ENCODE measurements at places on chromosomes 12 and 14.

DNA sequence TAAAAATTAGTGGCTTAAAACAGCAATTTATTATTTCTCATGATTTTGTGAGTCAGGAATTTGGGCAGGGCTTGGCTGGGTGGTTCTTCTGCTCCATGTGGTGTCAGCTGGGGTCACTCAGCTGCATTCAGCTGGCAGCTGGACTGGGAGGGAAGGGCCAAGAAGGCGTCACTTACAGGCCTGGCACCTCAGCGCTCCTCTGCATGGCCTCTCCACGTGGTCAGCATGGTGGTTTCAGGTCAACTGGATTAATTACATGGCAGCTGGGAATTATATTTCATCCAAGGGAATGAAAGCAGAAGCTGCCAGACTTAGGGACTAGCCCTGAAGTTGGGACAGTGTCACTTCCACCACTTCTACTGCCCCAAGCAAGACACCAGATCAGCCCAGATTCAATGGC is 27.5 kb upstream of the IRF2BPL start:
- DNase-seq, result no peak

DNA sequence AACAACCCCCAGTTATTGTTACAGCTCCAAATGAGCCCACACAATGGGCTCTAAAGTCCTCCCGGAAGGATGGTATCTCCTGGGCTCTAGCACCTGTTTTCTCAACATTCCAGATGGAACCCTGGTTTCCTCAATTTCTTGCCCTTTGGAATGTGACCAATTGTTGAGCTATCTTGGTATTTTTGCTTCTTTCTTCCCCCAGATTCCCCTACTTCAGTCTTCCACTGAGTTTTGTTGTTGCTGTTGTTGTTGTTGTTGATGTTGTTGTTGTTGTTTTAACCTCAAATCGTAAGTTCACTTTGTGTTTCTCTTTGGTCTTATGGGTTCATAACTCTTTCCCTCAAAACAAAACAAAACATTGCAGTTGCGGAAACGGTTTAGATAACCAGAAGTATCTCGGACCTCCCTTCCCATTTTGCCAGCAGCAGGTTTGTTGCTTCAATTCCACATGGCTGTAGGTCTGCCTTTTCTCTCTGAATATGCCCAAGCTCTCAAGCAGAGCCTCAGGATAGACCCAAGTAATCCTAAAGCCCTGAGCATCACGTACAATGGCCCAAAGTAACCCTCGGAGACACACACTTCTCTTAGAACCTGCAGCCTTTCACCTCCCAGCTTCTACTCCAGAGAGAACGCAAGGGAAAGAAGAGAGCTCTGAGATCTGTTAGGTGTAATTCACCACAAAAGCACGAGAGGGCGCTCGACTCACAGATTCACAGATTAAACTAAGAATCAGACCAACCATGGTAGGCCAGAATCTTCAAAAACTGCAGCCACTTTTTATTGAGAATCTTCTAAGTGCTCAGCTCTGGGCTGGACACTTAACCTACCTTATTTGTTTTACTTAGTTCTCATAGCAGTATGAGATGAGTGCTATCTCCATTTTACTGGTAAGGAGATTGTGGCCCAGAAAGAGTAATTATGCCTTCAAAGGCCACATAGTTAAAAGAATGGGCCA is 1.0 kb upstream of the DDX23 start:
- DNase-seq, result peak; percentile 97

- DNase-seq, result no peak
These were observed 64.5 kb downstream of the CRADD start for GRCh38 chr12:93741659-93742109.

DNA sequence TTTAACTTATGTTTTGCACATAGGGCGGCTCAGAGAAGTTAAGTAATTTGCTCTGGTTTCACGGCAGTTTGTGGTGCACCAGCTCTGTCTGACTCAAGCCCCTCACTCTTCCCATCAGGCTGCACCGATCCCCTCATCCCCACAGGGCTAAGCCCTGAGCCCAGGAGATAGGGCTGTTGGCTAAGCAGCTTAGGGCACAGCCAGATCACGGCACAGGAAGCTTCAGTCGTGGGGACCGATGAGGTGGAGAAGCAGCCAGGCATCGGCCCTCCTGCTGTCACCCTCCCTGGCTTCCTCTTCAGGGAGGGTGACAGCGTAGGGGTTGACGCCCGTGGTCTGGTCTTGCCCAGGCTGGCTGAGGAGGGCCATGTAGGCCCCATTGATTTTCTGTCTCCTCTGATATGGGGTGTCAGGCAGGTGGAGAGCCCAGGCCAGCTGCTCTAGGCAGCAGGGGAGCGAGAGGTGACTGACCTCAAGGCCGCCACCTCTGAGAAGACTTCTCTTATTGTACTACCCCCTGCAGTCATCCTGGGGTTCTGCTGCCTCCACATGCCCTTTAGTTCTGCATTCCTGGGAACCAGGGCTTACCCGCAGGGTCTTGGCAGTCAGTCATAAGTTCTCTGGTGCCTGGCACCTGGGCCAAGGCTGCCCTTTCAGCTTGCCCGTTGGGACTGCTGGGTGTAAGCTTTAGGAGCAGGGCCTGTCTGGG is 166.4 kb downstream of the TSPAN9 start:
- no peak for DNase-seq

GRCh38 chr14:68842298-68842697 is 49.4 kb upstream of the ZFP36L1 start:
- DNase-seq, result no peak

GRCh38 chr12:88993651-88994050 is 358.6 kb downstream of the DUSP6 start:
- peak; percentile 77 for DNase-seq

- DNase-seq, result no peak
These were observed 38.9 kb downstream of the RASSF8 start for GRCh38 chr12:25997201-25997963.

GRCh38 chr12:779745-780734 is 27.7 kb downstream of the WNK1 start:
- no peak for DNase-seq

- no peak for DNase-seq
These were observed 250.1 kb upstream of the PWP1 start for GRCh38 chr12:107435520-107435919.

GRCh38 chr14:75578102-75578785 is at the start of gene FLVCR2:
TSS of gene FLVCR2 (plus strand) at chr14:75578620. CDS start at chr14:75578973, 353 bp downstream.
- peak; percentile 72 for DNase-seq

DNA sequence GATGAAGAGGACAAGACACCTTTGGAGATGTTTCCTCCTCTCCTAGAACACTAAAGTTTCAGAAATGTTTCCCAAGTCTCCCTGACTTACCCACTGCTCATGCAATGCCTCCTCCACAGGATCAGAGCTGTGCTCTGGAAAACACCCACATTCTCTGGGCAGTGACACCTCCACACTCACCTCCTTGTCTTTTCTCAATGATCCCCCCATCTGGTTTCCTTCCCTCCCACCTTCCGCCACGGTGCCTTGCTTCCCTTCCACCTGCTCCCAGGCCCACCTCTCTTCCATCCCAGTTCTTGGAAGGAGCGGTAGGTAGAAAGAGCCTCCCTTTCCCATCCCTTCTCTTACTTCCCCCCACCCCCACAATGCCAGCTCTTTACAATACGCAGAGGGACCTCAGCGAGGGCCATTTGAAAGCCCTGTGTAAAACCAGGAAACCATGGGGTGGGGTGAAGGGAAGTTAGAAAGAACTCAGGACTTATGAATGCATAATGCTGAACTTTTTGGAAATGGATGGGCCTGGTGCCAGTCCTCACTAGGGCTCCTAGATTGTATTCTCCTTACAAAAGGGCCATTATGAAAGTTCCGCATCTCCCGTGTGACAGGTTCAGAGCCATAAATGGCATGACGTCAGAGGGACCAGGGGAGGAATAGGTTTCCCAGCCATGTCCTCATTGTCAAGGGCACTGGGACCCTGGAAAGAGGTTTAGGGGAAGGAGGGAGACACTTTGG is 12.8 kb downstream of the FBLN5 start:
- DNase-seq, result no peak

DNA sequence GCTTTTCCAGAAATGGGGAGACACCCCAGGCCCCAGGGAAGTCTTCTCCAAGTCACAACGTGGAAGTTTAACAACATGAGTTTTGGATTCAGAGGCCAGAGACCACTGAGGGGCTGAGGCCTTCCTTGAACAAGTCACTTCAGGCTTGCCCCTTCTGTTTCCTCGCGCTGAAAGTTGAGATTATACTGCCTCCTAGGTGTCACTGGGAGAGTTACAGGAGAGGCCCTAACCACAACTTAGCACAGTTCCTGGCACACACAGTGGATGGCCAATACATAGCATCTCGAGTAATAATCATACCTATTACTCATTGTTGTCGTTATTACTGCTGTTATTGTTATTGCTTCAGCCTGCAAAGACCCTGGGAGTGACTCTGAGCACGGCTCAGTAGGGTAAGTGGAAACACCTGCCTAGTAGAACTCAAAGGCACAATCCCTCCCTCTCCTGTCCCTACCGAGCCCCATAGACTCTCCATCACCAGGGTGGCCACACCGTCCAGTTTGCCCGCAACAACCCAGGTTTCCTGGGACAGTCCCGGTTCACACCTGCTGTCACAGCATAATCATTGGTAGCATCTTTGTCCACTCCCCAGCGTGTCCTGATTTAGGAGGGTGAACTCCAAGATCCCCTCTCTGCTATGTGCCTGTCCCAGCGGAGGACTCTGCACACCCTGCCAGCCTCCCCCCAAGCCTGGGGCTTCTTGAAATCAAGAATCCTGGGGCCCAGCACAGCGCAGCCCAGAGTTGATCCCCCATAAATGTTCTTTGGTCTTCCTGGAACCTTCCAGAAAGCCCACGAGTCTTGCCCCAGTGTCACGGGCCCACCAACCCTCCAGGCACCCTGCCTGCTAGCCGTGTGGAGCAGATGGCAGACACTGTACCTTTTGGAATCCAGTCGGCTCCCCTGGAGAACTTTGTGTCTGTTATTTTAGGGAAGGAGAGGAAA is 85.0 kb downstream of the SYNE3 start:
- peak; percentile 44 for DNase-seq

DNA sequence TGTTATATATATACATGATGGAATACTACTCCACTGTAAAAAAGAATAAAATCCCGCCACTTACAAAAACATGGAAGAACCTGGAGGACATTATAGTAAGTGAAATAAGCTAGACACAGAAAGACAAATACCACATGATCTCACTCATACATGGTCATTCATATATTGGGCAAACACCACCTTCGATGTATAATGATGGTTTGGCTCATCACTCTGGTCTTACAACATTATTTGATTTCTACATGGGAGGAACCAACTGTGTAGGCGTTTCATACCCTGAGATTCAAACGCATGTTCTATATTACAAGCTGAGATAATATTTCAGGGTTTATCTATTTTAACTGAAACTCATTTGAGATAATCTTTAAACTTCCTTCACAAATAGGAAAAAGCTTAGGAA is 48.3 kb downstream of the ABCD2 start:
- DNase-seq, result no peak

- no peak for DNase-seq
These were observed 38.4 kb upstream of the BCL2L14 start for GRCh38 chr12:12032260-12032791.

DNA sequence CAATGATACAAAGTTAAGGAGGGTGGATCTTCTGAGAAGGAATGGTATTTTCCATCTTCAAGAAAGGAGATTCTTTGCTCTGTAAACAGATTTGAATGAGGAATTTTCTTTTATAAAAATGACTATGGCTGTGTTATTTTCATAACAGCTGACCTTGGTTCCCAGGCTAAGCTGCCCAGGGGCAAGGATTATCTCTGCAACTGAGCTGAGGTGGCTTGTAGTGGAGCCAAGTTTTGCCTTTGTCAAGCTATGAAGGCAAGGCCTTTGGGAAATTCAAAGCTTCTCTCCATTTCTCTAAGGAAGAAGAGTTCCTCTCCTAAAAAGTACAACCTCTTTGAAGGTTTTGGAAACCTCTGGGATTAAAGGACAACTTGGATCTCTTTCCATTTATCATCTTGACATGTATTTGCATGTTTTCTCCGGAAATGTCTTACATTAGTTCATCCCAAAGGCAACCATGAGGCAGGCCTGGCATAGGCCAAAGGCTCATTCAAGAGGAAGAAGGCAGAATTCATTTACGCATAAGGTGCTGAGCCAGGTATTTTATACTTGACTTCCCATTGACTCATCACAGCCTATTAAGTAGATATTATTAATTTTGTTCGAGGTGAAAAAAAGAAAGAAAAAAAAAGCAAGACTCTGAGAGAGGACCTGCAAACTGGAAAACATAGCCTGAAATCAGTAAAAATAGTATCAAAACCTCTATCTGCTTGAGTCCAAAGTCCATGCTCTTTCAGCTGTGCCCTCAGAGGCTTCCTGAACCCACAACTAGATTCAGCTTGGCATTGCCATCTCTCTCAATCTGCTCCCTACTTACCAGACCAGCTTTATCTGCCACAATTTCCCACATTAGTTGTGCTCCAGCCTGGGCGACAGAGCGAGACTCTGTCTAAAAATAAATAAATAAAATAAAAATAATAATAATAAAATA is 24.0 kb upstream of the CKAP4 start:
- no peak for DNase-seq

DNA sequence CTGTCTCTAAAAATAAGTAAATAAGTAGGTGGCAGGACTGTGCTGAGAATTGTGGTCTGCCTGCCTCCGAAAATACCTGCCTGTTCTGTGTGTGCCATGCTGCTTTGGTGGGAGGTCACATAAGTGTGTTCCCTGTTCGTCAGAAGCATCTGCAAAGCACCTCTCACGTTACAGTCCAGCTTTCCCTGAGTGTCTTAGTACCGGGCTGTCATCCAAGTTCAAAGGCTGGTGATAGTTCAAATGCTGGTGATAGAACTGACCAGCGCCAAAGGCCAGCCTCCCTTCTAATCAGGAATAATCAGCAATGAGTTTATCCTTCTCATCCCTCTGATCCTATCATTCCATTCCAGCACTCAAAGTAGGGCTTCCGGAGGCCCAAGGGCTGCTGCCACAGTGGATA is 5.6 kb downstream of the CABP1 start:
- no peak for DNase-seq

DNA sequence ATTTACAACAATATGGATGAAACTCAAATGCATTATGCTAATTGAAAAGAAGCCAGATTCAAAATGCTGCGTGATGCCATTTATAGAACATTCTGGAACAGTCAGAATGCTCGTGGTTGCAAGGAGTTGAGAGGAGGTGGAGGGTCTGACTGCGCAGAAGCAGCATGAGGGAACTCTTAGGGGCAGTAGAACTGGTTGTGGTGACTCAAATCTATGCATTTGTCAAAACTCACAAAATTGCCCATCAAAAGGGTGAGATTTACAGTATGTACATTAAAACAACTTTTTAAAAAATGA is 113.7 kb upstream of the PDZRN4 start:
- no peak for DNase-seq

DNA sequence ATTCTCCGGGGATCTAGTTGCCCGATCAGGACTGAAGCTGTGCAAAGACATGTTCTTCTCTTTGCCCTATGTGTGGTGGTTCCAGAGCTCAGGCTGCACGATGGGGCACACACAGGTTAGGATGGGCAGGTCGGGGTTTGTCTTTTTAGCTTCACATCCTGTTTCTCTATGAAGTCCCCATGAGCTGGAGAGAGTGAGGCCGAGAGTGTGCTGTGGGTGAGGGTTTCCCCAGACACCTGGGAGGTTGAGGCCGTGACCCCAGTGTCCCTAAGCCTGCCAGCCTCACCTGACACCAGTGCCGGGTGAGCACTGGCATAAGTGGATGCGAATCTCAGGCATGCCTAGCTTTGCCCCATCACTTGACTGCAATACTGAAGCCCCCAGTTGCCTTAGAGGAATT is 32.9 kb upstream of the IGF1 start:
- no peak for DNase-seq

- DNase-seq, result no peak
These were observed 34.4 kb downstream of the CORO1C start for GRCh38 chr12:108696996-108697290.

- DNase-seq, result no peak
These were observed 958.7 kb downstream of the FSCB start for GRCh38 chr14:43548368-43548767.

Measured in KBM-7 (cell line).